ENCODE measurements at places on chromosomes 6 and 20.

DNA sequence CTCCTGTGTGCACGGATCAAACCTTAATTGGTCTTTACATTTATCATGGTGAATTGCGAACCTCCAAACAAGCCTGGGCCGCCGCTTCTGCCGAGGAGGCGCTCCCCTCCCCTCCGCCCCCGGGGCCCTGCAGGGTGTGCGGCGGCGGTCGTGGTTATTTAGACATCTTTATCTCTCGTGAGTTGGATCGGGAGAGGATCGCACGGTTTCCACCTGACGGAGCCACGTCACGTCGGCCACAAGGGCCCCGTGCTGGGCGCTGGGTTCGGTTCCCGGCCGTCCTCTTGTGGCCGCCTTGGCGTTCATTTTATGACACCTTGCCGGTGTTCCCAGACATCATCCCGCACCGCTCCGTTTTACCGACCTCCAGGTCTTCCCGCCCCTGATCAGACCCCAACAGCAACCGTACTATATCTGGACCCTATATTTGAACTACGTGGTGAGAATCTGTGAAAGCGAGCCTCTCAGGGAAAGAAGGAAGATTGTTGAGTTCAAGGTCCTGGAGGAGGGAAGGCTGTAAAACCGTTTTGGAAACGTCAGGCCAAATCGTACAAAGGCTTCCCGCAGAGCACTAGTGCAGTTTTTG, 1.3 kb upstream of the CNR1 start:
- DNase-seq = no peak

DNA sequence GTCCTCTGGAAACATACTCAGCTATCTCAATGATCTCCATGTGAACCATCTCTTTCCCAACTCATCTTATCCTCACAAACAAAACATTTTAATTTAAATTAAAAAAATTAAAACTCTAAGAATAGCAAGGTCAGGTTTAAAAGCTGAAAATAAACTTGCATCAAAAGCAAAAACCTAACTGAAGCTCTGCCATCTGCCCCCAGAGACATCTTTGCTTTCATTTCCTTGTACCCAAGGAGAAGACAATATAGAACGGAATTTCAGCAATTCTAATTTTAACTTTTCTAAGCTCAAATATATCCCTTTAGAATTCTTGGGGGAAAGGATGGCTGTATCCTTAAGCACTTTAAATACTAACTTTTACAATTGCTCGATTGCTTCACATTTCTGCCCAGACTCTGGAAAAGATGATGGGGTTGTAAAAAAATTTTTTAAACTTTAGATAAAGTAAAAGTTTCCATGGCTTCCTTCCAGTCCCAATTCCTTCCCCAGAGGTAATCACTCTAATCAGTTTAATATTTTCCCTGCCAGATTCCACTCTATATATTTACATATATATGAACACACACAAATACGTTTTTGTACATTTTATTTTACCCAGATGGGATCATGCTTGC, 69.2 kb upstream of the SMIM29 start:
- DNase-seq = no peak

- DNase-seq = no peak
Observed at GRCh38 chr6:39143238-39143930, 28.4 kb upstream of the SAYSD1 start.

DNA sequence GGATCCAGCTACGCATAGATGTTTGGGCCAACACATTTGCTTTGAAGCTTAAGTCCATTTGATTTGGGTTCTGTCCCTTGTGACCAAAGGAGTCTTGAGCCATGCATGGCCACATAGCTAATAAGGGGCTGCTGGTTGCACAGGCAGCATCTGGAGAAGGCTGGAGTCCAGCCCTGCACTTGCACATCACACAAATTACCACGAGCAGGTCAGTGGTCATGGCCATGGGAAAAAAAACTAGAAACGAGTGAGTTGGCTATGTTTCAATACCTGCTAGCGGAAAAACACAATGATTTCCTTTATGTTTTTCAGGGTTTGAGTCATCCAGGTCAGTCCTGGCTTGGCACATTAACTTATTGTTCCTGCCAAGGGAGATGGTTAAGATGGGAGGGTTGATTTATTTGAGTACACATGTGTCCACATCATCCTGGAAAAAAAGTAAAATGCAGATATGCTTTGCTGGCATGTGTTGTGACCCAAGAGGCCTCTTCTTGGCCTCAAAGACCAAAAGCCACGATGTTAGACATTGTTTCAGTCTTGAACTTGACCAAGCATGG, 5.6 kb upstream of the STX16 start:
- no peak for DNase-seq

DNA sequence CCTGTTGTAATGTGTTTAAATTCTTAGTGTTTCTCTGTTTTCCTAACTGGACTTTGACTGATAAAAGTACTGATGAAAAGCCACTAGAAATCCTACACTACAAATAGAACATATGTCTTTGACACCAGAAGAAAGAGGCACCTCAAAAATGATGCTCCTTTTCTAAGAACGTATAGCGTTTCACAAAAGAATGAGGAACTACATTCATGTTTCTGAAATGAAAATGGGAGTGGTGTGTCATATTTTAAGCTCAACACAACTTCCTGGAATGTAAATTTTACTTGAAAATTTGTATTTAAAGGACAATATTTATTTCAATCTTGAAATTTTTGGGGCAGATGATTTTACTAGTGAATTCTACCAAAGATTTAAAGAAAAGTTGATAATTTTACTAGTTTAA, 35.3 kb downstream of the KIAA0408 start:
- DNase-seq = no peak

DNA sequence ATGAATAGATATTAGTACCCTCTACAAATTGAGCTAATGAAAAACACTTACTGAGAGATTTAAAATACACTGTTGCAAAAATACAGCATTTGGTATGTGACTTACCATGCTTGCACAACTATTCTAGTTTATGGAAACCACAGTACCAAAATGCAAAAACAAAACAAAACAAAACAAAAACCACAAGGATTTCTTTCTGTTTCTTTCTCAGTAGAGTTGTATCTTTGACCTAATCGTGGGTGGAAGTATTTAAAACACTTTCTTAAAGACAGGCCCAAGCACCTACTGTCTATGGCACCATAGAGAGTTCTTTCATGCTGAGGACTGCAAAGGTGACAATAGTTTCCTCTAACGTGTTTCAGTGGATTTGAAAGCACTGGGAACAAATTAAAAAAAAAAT, 95.3 kb upstream of the C6orf118 start:
- no peak for DNase-seq

DNA sequence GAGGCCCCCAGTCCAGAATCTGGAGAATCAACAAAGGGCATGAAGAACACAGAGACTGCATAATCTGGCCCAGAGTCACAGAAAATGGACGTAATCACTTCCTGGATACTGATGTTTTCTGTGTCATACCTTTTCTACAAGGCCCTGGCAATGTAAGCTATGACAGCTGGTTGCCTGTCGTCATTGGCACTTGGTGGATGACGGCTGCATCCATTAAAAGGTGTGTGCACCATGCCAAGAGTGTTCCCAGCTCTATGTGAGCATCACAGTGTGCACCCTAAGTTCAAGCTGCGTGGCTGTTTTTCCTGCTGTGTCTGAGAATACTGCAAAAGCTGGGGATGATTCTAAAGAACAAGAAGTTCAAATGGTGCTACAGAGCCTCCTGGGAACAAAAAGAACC, 275.2 kb upstream of the CNR1 start:
- no peak for DNase-seq

GRCh38 chr6:105835373-105835772, 250.8 kb upstream of the PRDM1 start:
- peak; percentile 31 for DNase-seq

DNA sequence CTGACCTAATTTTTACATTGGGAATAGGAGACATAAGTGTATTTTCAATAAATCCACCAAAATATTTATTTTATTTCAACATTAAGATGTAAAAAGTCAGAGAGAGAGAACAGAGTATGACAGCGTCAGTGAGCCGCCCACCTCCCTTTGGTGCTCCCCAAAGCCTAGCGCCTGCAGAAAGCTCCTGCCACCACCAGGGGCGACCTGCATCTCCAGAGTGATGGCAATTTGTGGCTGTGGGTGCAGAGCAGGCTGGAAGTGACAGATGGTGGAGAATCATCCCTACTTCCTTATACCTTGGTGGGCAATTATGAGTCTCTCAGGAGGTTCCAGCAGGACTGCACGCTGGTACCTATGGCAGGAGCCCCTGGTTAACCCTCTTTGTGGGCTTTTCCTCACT, 87.3 kb downstream of the PTPRT start:
- DNase-seq = no peak

DNA sequence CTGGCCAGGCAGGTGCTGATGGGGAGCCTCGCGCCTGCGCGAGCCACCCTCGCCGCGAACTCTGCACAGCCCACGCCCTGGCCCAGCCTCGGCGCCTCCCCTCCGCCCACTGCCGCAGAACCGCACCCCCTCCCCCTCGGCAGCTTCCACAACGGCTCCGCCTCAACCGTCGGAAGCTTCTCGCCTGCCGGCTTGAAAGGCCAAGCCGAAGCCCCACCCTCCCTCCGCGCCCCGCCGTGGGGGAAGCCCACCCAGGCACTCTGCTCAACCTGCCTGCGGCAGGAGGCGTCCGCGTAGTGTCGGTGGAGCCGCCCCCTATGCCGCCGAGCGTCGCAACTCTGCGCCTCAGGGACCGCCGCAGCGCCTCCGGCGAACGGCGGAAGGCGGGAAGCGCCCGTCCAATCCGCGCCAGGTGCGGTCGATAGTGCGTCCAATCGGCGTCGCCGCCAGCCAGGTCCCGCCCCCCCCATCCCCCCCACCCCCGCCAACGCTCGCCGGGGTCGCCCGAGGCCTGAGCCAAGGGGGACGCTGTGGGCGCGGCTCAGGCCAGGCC, at the start of gene SYCP2:
Gene SYCP2 (minus strand): TSS at position 342 of the 553 bp plus-strand sequence. CDS start 11,224 bp downstream, outside the sequence.
- DNase-seq = no peak

DNA sequence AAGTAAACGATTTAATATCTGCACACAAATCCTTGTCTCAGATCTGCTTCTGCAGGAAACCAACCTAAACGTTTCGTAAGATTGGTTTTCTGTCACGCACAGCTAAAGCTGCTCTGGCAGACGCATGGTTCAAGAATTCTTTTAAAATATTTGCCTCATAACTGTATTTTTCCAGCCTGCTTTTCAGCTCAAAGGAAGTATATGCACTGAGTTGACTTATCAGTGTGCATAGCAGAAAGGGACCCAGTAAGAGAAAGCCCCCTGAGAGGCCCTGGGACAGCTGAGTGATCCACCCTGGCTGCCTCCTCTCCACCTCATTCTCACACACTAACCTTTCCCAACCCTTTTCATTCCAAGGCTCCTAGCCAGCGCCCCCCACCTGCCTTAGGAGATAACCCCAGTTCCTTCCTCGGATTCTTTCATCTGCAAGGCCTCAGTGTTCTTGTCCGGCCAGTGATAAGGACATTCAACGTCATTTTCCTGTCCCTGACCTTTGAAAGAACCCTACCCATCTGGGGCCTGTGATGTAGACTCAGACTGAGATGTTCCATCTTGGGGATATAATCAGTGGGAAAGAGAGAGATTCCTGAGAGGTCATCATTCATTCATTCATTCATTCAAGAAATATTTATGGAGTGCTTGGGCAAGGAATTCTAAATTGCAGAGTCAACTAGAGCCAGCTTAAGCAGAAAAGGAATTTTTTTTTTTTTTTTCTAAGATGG, 22.4 kb upstream of the SLC9A8 start:
- no peak for DNase-seq

Measured in DMS 273 treated with DMSO at 0.1 percent for 48 hours (cell line).